Ovary (tissue), 10 donors: ENCODE measurements at places on chromosomes 16 and 17. TPM values are rescaled to one million over a fixed set of nuclear protein-coding genes. Genes with fewer than 3 reads are reported as not detected.

- H3K36me3 ChIP-seq = no peaks in the 10 kb centered on the region
- peak; percentile 72 for DNase-seq
- H3K27ac ChIP-seq = no peak overlapping the region
Observed at GRCh38 chr17:68462381-68463210, 5.3 kb upstream of the WIPI1 start.

Gene CHST6
- total RNA-seq = 0.18 TPM

Gene CBLN1
- total RNA-seq = 0.56 TPM

GRCh38 chr16:414395-415169, 10.9 kb upstream of the RAB11FIP3 start:
- H3K27me3 ChIP-seq = no peaks in the 10 kb centered on the region
- H3K27ac ChIP-seq = no peak overlapping the region
- DNase-seq = no peak
- no peak overlapping the region for H3K4me3 ChIP-seq
- H3K36me3 ChIP-seq = no peaks in the 10 kb centered on the region
- H3K4me1 ChIP-seq = no peaks in the 10 kb centered on the region

Gene CD300LB
- total RNA-seq = 0.69 TPM

Gene SHCBP1
- total RNA-seq = 0.40 TPM

Gene UTS2R
- total RNA-seq = not detected

DNA sequence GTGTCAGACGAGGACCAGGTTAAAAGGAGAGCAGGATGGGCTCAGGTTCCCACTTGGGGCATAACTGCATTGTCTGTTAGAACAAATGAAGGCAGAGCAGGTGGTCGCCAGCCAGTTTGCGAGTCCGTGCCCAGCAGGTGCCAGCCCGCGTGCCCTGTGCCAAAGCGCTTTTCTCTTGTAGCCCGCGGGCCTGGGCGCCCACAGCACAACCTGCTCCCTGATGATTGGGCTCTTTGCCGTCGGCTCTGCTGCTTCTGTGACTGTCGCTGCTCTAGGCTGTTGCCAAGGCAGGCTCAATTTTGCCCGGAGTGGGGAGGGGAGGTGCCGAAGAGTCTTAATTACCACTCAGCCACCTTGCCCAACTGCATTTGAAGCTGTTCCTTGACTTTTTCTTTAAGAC, 21.1 kb downstream of the KNOP1 start:
- no peaks in the 10 kb centered on the region for H3K27me3 ChIP-seq
- peaks cover 35% of the 10 kb centered on the region for H3K4me1 ChIP-seq
- H3K36me3 ChIP-seq = no peaks in the 10 kb centered on the region
- DNase-seq = no peak
- no peak overlapping the region for H3K4me3 ChIP-seq
- H3K27ac ChIP-seq = peak overlapping the region; percentile 31

GRCh38 chr16:23700509-23700908, 12.5 kb downstream of the ERN2 start:
- no peak overlapping the region for H3K27ac ChIP-seq
- H3K36me3 ChIP-seq = no peaks in the 10 kb centered on the region
- no peak overlapping the region for H3K4me3 ChIP-seq
- H3K4me1 ChIP-seq = no peaks in the 10 kb centered on the region
- no peaks in the 10 kb centered on the region for H3K27me3 ChIP-seq
- DNase-seq = no peak

Gene KRTAP9-4
- not detected for total RNA-seq

- no peak for DNase-seq
- no peak overlapping the region for H3K4me3 ChIP-seq
- H3K27me3 ChIP-seq = no peaks in the 10 kb centered on the region
- H3K27ac ChIP-seq = no peak overlapping the region
- H3K4me1 ChIP-seq = no peaks in the 10 kb centered on the region
Observed at GRCh38 chr16:13845232-13845631, 74.7 kb upstream of the ERCC4 start.

Gene ASGR1
- total RNA-seq = 1.00 TPM

DNA sequence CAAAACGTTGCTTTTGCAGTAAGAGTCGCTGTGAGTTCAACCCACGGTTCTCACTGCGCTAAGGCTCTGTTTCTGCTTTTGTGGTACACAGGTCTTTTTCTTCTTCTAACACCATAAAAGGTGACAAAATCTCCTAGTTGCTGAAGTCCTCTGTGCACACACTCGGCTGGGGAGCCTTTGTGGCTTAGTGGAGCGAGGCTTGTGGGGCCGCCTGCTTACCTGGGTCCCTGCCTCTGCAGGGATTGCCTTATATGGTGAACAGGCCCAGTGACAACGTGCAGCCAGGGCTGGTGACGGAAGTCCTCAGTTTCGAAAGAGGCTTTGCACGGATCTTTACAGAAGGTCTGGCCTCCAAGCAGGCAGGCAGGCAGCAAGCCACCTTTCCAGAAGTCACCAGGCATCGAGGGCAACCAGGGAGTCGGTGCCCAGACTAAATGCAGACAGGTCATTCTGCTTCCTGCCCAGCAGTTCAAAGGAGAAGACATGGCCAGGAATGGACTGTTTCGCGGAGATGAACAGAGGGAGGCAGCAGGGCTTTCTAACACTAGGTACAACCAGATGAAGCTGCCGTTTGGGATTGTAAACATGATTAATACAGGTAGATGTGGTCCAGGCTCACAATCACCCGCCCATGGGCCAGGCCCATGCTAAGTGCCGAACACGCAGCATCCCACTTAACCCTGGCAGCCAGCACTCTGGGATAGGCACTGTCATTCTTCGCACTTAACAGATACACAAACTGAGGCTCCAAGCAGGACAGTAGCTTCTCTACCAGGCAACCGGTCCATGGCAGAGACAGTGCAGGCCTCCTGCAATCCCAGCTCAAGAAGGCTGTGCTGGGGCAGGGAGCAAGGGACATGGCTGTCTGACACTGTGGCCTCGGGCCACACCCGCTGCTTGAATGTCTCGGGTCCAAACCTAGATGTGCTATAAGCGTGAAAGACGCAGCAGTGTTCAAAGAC, 10.7 kb upstream of the MEAK7 start:
- peaks cover 1% of the 10 kb centered on the region for H3K4me1 ChIP-seq
- H3K27ac ChIP-seq = no peak overlapping the region
- no peak overlapping the region for H3K4me3 ChIP-seq
- no peak for DNase-seq
- no peaks in the 10 kb centered on the region for H3K27me3 ChIP-seq

DNA sequence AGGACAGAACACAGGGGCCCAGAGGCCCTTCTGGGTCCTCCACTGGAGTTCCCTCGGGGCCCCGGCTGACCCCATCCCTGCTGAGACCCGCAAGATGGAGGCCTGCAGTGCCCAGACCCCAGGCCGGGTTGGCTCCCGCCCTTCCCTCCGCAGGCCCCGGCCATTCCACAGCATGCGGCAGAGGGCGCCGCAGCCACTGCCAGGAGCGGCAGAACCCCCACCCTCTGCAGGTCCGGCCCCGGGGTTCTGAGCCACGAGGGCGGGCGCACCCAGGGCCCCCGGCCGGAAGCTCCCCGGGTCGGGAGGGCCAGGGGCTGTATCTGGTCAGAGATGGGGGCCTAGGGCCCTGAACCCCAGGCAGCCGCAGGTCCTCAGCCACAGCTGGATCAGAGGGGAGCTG, 2.4 kb upstream of the PERCC1 start:
- no peaks in the 10 kb centered on the region for H3K4me1 ChIP-seq
- no peaks in the 10 kb centered on the region for H3K27me3 ChIP-seq
- H3K36me3 ChIP-seq = no peaks in the 10 kb centered on the region
- H3K4me3 ChIP-seq = no peak overlapping the region

DNA sequence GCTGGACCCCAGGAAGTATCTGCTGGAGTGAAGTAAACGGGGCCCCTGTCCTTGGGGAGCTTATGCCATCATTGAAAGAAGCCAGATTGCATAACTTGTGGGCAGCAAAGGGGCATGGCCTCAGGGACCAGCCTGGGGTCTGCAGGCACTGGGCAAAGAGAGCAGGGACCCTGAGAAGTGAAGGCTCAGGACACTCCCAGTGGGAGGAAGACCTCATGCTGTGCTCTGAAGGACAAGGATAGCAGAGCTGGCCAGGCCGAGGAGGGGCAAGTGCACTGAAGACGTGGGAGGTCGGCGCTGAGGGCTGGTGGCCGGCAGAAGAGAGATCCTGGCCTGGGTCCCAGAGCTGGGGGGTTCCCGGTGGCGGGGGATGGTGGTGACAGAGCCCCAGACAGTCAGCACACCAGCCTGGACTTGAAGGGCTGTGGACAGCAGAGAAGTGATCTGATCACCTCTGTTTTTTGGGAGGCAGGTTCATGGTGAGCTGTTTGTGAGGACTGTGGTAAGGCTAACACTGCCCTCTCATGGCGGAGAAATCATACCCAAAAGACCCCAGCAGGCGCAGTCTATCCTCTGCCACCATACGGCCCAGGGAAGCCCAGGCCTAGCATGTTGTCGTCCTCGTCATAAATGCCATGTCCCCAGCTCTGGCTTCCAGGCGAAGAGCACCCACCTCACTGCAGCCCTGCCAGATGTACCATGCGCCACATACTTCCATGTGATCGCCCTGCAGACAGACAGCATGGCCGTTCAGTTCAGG, 7.1 kb upstream of the CNP start:
- H3K4me3 ChIP-seq = no peak overlapping the region
- H3K4me1 ChIP-seq = peaks cover 2% of the 10 kb centered on the region
- H3K27ac ChIP-seq = no peak overlapping the region
- no peaks in the 10 kb centered on the region for H3K27me3 ChIP-seq
- DNase-seq = peak; percentile 49

- H3K27ac ChIP-seq = no peak overlapping the region
- no peaks in the 10 kb centered on the region for H3K4me1 ChIP-seq
- no peaks in the 10 kb centered on the region for H3K36me3 ChIP-seq
Observed at GRCh38 chr17:59465949-59466307, 99.5 kb upstream of the DHX40 start.

- no peak overlapping the region for H3K4me3 ChIP-seq
- no peaks in the 10 kb centered on the region for H3K27me3 ChIP-seq
- H3K27ac ChIP-seq = no peak overlapping the region
- DNase-seq = no peak
Observed at GRCh38 chr17:65537845-65538674, 23.4 kb downstream of the AXIN2 start.

- H3K27ac ChIP-seq = no peak overlapping the region
- no peak for DNase-seq
- peaks cover 3% of the 10 kb centered on the region for H3K4me1 ChIP-seq
- H3K27me3 ChIP-seq = no peaks in the 10 kb centered on the region
Observed at GRCh38 chr16:48340054-48340453, 45.2 kb downstream of the SIAH1 start.

DNA sequence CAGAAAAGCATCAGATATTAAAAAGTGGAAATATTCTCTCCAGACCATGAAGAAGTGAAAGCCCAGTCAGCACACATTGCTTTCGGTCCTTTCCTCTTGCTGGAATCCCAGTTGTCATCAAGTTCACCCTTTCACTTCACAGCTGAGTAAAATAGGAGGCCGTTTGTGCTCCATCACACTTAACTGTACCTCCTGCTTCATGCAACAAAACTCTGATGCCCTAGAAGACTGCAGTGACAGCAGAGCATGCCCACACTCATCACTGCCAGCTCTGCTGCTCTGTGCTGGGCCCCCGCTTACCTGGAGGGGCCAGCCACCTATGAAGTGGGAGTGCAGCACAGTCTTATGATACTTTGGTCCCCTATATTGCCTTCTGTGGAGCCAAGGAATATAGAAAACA, 62.5 kb downstream of the N4BP1 start:
- no peaks in the 10 kb centered on the region for H3K27me3 ChIP-seq
- no peak for DNase-seq
- H3K4me1 ChIP-seq = no peaks in the 10 kb centered on the region
- no peak overlapping the region for H3K4me3 ChIP-seq
- no peak overlapping the region for H3K27ac ChIP-seq

DNA sequence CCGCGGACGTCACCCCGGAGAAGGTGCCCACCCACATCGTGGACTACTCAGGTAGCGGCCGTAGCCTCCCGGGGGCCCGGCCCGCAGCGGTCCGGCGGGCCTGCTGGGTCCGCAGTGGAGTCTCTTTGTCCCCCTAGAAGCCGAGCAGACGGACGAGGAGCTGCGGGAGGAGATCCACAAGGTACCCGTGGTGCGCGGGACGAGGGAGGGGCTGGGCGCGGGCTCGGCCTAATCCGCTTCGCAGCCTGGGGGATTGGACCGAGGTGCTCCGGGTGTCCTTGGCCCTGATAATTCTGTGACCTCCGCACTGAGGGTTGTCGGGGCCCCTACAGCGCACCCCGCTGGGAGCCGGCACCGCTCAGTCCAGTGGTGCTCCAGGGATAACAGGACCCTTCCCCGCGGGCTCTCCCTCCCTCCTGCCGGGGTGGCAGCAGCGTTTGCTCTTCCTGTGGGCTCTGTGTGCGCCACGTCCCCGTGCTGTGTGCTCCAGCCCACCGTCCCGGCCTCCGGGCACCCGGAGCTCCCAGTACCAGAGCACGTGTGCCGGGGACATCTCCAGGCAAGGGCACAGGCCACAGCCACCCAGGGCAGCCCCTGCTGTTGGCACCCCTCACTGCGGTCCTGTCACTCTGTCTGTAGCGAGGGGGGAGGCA, 713 bp downstream of the RHOT2 start:
- H3K4me3 ChIP-seq = peak overlapping the region; percentile 74
- H3K4me1 ChIP-seq = peaks cover 12% of the 10 kb centered on the region
- peak overlapping the region; percentile 67 for H3K27ac ChIP-seq
- no peaks in the 10 kb centered on the region for H3K36me3 ChIP-seq
- H3K27me3 ChIP-seq = no peaks in the 10 kb centered on the region
- no peak for DNase-seq

GRCh38 chr16:57255686-57256415, 10.8 kb downstream of the ARL2BP start:
- H3K36me3 ChIP-seq = no peaks in the 10 kb centered on the region
- DNase-seq = no peak
- no peak overlapping the region for H3K27ac ChIP-seq
- H3K4me3 ChIP-seq = no peak overlapping the region
- H3K4me1 ChIP-seq = peaks cover 2% of the 10 kb centered on the region
- no peaks in the 10 kb centered on the region for H3K27me3 ChIP-seq

Gene HAGH
- total RNA-seq = 37.0 TPM

DNA sequence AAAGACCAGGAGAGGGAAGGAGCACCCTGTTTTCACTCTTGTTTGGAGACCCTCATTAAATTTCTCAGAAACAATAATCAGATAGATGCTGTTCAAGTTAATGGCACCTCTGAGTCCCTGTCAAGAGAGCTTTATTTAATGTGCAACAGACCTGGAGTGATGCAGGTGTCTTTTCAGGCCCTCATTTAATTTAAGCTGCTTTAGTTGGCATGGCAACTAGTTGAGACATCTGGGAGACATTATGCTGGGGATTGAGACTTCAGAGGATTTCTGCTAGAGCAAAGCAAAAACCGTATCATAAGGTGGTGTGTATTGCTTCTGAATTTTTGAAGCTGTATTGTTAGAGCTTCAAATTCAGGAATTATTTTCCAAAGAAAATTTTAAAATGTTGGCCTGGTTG, 108.5 kb downstream of the NLK start:
- H3K27ac ChIP-seq = no peak overlapping the region
- H3K4me1 ChIP-seq = no peaks in the 10 kb centered on the region
- no peaks in the 10 kb centered on the region for H3K36me3 ChIP-seq
- no peaks in the 10 kb centered on the region for H3K27me3 ChIP-seq
- H3K4me3 ChIP-seq = no peak overlapping the region
- no peak for DNase-seq

Gene CCL1
- total RNA-seq = not detected
